ENCODE measurements at places on chromosomes 4 and X.

GRCh38 chr4:36532670-36533379 is 251.4 kb downstream of the DTHD1 start:
- no peak for DNase-seq

DNA sequence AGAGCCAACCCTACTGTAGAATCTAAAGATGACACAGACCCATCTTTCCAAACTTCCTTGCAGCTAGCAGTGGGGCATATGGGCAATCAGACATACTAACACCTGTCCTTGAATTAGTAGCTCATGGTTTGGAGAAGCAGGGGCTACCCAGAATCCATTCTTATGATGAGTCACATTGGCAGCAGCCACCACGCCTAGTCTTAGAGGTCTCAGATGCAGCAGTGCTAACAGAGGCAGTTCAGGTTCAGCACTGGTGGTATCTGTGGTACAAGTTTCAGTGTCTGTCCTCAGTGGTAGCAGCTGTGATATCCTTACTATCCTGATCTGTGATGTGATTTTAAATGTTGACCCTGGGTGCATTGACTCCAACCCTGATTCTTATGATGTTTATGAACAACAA is 68.1 kb downstream of the FRMPD4 start:
- DNase-seq, result no peak

DNA sequence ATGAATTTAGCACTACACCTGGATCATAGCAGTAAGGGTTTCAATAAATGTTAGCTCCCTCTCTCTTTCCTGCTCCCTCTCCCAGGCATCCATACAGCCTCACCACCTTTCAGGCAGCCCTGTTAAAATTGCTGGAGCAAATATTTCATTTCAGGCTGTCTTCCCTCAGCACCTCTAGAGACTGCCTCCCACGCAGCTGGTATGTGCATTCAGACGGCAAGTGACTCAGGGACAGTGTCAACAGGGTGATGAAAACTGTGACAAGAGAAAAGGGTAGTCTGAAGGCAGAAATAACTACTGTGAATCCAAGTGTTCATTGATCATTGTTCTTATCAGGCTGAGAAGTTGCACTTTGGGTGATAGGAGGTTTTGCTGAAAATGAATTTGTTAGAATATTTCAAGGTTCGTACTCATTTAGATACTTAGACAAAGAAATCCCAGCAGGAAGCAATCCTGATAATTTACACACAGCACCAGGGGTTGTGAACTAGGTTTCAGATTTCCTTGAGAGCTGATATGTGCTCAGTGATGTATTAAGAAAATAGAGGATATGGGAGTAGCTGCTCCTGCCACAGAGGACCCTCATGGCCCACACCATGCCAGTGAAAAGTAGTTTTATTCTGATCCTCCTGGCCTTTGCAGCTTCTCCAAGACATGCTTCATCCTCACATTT is 424.2 kb downstream of the FGF13 start:
- DNase-seq, result peak; percentile 18

DNA sequence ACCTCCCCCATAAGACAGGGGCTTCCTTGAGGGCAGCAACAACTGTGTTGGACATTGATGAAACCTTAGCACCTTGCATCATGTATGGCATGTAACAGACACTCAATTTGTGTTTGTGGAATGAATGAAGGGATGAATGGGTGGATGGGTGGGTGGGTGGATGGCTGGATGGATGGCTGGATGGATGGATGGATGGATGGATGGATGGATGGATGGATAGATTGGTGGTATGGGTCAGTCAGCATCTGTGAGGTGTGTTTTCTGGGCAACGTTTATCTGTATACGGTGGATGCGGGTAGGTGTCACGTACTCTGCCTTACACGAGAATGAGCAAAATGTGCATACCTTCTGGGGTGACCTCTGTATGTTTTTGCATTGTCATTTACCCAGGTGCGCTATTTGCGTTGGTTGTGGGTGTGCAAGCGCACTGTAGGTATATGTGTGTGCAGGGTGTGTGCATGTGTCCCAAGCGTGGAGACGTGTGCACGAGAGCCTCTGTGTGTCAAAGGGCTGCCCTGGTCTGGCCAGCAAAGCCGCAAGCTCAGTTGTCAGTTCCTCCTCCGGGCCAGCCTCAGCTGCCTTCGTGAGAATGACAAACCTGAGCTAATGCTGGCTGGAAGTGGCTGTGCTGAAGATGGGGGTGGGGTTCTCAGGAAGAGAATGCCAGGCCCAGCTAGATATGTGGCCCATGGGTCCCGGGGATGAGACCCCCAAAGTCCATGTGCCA is 26.5 kb downstream of the ELF4 start:
- no peak for DNase-seq

- no peak for DNase-seq
Measured at GRCh38 chr4:109389369-109390114, 44.1 kb upstream of the SEC24B start.

GRCh38 chrX:117765211-117765610 is 351.4 kb downstream of the KLHL13 start:
- no peak for DNase-seq

GRCh38 chr4:26342328-26343037 is 21.7 kb downstream of the RBPJ start:
- no peak for DNase-seq

GRCh38 chrX:145654486-145654885 is 163.1 kb upstream of the SLITRK2 start:
- DNase-seq, result no peak
